SK-N-SH (cell line): ENCODE measurements at places on chromosomes 11 and 22. TPM values are rescaled to one million over a fixed set of nuclear protein-coding genes. Genes with fewer than 3 reads are reported as not detected.

The ATP5MG gene
- polyA plus RNA-seq: 140 and 152 TPM in 2 replicates

The KRTAP5-1 gene
- polyA plus RNA-seq: not detected in 2 replicates

The SAA1 gene
- polyA plus RNA-seq: not detected in 2 replicates

The HTR3B gene
- polyA plus RNA-seq: not detected in 2 replicates
